ENCODE measurements at places on chromosomes 1 and 21.

DNA sequence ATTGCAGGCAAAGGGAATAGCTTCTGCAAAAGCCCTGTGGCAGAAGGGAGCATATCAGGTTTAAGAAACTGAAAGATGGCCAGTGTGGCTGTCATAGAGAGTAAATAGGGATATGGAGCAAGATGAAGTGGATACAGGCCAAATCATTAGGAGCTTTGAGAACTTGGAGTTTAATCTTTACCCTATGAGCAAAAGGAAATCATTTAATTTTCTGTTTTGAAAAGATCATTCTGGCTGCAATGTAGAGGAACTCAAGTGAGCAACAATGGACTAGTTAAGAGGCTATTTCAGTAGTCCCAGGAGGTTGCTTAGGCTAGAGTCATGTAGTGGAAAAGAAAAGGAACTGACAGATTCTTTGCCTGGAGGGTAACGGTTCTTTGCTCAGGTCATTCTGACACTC lies 47.2 kb downstream of the RAP1A start:
- DNase-seq = no peak

DNA sequence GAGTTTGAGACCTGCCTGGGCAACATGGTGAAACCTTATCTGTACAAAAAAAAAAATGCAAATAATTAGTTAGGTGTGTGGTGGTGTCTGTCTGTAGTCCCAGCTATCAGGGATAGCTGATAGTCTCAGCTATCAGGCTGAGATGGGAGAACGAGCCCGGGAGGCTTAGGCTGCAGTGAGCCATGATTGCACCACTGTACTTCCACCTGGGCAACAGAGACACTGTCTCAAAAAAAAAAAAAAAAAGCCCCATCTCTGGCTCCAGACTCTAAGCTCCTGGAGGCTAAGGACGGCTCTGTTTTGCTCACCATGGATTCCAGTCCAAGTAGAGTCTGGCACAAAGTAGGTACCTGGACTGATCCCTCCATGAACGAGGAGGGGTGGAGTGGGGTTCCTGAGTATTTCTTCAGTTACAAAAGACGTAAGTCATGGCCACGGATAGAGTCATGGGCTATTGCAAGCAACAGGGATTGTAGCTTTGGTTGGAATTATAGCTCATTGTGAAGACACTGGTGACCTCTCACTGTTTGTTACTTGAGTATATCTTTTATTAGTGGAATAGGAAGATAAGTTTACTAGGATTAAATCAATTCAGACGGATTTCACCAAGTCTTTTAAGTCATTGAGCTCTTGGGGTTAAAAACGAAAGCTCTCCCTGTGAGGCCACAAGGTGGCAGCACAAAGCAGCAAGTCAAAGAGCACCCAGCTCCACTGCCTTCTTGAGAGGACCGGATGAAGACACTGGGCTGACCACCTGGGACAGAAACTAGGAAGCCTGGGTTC lies 35.6 kb upstream of the TMEM61 start:
- peak; percentile 79 for DNase-seq

- no peak for DNase-seq
Measured at GRCh38 chr1:183251101-183251958, 65.3 kb downstream of the LAMC2 start.

DNA sequence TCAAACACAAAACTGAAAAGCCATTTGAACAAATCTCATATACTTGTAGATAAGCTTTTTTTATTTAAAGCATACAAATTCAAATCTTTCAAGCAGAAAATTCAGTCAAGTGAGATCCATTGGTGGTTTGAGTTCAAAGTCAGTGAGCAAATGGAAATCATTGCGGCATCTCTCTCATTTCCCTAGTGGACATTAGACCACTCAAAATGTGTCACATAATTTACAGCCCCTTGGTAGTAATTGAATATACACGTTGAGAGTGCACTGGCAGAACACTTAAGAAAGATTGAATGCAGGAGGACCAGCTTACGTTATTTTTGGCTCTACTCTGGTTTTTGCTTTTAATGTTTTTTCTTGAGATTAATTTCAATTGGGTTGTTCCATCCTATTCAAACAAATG lies 633.7 kb downstream of the USP25 start:
- DNase-seq = no peak

- no peak for DNase-seq
Measured at GRCh38 chr1:154847891-154848290, 22.2 kb downstream of the KCNN3 start.

GRCh38 chr1:175494011-175494554 lies 249.3 kb downstream of the TNR start:
- DNase-seq = no peak

GRCh38 chr1:27436204-27437159 lies 44.1 kb downstream of the GPR3 start:
- DNase-seq = peak; percentile 69

DNA sequence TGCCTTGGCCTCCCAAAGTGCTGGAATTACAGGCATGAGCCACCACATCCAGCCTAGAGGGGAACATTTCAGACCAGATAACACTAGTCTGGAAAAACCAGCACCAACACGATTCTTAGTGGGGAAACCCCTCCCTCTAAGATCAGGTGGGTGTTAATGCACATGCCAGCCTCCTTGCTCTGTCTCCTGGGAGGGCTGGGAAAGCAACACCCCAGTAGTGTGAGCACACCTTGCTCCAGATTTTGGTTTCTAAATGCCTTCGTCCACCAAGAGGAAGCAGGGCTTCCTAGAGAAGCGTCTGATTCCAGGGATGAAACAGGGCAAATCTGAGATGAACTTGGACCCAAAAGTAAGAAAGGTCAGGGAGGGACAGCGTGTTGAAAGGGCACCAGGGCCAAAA lies 2.2 kb upstream of the KRTAP10-4 start:
- no peak for DNase-seq

DNA sequence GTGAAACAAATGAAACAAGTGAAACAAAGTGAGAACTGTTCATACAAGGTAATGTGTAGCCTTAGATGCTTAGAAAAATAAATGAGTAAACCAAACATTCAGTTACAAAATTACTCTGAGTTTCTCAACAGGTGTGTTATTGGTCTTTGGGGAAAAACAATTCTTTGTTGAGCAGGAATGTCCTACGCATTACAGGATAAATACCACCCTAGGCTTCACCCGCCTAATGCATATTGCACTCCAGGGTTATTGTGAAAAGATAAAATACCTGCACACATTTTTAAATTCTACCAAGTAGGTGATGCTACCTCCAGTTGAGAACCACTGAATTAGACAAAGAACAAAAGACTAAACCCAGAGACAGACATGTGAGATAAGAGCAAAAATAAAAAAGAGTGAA lies 72.2 kb downstream of the ADAMTS1 start:
- no peak for DNase-seq

DNA sequence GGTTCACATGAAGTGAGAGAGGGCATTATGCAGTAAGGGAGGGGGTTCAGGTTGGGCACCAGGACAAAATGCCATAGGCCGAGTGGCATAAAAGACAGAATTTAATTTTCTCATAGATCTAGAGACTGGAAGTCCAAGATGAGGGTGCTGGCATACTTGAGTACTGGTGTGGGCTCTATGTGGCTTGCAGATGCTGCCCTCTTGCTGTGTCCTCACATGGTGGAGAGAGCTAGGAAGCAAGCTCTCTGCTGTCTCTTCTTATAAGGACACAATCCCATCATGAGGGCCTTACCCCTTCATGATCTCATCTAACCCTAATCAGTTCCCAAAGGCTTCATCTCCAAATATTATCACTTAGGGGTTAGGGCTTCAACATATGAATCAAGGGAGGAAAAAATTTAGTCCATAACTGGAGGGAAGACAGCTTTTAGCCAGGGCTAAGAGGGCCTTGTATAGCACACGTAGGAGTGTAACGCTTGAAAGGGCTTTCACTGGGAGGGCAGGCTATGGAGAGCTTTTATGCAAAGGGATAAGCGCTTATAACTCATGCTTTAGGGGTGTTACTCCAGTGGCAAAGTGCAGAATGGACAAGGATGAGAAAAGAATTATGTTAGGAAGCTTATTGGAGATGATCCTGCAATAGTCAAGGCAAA lies 64.5 kb downstream of the PLPPR5 start:
- no peak for DNase-seq

- DNase-seq = no peak
Measured at GRCh38 chr1:170214117-170215032, 68.6 kb downstream of the NTMT2 start.

DNA sequence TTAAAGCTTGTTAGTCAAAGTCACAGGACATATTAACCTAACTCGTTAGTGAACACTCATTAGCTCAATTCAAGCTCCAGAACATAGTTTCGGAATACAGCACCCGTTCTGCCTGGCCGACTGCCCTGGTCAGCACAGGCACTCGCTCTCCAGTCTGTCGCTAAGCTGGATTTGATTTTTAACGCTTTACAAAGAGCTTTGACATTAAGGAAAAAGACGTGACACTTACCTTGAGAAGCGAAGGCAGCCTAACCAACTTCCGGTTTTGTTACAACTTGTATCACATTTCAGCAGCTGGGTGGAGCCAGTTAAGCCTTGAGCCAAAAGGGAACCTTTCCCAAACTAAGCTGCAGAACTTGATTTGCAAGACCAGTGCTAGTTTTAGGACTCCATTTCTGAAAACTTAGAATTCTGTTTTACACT lies at the start of gene FRRS1:
TSS of gene FRRS1 (minus strand) at position 258 of the 423 bp plus-strand sequence. CDS start 17,867 bp downstream, outside the sequence.
- DNase-seq = peak; percentile 60

DNA sequence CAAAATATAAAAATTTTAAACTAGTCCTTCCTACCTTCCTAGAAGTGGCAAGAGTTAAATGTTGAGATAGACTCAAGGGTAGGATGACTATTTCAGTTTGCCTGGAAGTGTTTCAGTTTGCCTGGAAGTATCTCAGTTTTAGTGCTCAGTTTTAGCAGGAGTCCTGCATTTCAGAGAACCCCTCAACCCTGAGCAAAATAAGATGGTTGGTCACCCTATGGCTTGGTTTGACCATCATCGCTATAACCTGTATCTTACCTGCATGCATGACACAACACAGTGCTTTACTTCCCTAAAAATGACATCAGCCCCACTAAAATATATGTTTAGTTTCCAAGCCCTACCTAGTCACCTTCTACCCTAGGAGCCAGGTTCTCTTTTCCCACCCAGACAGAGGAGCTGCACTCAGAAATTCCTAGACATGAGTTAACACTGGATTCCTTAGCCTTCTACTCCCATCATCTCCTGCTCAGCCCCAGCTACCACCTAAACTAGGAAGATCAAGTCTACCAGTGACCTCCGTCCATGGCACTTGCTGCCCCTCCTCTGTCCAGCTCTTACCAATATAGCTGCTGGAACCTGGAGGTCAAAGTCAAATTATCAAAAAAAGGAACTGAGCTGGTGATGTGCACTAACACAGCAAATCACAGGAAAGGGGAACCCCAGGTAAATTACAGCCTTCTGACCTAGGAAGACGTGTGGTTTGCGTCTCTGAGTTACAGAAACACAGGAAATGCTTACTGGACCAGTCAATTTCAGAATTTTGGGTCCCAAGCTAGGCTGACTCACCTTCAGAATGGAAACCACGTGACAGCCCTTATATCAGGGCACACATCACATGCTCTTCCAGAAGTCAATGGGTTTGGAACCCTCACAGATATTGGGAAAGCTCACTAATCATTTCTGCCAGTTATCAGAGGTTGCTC lies 2.2 kb upstream of the G0S2 start:
- no peak for DNase-seq

DNA sequence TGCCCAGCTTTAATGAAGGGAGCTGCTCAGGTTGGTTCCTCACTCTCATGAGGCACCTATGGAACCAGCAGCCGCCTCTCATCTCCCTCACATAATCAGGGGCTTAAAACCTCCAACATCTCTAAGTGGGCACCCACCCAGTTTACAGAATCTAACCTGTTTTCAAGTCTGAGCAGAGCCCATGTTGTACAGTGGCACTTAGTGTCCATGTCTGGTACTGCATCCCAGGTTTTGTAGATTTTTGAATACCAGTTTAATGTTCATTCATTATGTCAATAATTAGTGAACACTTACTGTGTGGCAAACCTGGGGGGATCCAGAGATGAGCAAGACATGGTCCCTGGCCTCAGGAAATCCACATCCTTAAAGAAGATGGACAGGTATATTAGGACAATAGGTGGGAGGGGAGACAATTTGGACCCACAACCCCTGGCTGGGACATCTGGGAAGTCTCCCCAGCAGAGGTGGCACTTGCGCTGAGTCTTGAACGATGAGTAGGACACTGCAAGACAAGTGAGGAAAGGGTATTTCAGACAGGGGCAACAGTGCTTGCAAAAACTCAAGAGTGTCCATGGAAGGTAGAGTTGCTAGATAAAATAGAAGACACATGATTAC lies 83.3 kb downstream of the LACTBL1 start:
- peak; percentile 81 for DNase-seq

- DNase-seq = no peak
Measured at GRCh38 chr1:199029401-199029800, 390.6 kb downstream of the PTPRC start.

DNA sequence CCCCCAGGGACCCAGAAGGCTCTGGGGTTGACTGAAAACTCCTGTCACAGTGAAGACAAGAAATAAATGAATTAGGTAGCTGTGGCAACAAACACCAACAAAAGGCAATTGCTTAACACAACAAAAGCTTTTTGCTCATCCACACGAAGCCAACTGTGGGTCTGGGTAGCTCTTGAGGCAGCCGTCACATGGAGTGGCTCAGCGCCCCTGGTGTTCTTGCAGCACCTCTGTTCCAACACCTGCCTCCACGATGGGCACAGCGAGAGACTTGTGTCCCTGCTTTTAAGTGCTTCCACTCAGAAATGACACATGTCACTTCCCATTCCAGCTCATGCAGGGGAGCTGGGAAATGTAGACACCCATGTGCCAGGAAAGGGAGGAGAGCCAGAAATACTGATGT lies 364.5 kb upstream of the DUSP10 start:
- no peak for DNase-seq

DNA sequence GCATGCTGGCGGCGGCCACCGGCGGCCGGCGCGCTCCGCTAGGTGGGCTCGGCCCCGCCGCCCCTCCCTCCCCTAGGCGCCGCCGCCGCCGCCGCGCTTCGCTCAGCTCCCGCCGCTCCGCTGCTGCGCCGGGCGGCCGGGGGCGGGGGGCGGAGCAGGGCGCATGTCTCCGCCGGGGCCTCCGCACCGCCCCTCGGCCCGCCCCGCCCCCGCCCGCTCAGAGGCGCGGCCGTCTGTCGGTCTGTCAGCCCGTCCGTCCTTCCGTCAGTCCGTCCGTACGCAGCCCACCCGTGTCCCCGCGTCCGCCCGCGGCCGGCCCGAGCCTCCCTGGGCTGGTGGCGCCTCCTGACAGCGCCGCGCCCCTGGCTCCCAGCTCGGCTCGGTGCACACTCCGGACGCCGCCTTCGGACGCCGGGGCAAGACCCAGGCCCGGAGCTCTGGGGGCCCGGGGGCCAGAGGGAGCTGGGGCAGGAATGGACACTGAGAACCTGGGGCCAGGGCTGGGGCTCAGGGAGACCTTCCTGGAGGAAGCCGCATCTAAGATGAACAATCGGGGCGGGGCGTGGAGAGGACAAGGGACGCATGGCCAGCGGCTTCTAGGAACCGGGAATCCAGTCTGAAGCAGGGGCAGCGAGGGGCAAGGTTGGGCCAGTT lies at the start of gene GPR153:
TSS of gene GPR153 (minus strand) at position 138 of the 654 bp plus-strand sequence. CDS start 6,193 bp downstream, outside the sequence.
- DNase-seq = peak; percentile 15

- no peak for DNase-seq
Measured at GRCh38 chr1:76746206-76746605, 121.1 kb upstream of the ST6GALNAC5 start.

GRCh38 chr1:226268421-226269124 lies 40.4 kb downstream of the LIN9 start:
- peak; percentile 6 for DNase-seq

GRCh38 chr1:172472495-172472894 lies 28.6 kb upstream of the PIGC start:
- DNase-seq = no peak

- no peak for DNase-seq
Measured at GRCh38 chr1:14685078-14685477, 86.6 kb downstream of the KAZN start.

Data from endothelial cell of umbilical vein (primary cell).